ENCODE measurements at places on chromosomes 4 and X.

DNA sequence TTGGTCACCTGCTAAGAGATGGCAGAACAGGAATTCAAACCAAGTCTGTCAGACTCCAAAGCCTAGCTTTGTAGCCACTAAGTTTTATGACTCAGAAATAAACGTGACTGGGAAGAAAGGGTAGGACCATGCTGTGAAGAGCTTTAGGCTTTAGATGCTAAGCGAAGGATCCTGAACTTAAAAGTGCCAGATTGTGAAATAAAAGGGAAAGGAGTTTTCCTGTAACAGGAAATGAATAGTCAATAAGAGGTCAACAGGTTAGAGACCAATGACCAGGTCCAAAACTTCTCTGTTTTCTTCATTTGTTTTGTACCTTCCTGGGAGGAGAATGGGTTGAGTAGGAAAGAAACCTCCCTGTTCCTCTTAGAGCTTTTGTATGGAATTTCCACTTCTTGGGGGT is 98.8 kb upstream of the EOLA2 start:
- DNase-seq, result no peak

- DNase-seq, result no peak
Measured at GRCh38 chrX:49276207-49276606, 6.6 kb downstream of the PPP1R3F start.

DNA sequence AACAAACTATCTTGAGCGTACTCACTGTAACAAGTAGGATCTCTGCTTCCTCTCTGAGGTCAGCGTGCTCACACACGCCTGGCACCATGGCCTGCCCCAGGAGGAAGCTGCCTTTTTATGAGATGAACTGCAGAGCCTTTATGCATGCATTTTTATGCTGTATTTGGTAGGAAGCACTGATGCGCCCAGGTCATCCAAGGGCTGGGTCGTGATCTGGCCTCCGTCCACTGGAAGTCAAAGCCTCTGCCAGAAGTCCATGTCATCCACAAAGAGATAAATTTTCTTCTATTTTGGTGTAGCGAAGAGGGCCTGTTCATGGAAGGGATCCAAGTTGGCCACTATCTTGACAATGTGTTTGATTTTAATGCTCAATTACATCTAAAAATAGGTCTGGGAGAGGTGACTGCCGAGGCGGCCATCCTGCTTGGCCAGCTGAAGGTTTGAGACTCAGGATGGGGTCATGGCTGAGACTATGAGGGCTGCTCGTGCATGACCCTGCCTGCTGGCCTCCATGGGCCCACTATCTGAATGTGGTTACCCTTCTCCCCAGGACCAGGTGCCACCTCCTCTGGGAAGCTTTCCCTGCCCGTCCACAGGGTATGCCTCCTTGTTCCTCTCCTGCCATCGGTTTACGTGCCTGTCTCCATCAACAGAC is 50.3 kb downstream of the HTRA3 start:
- no peak for DNase-seq

GRCh38 chr4:4631150-4631549 is 89.3 kb upstream of the STX18 start:
- no peak for DNase-seq

DNA sequence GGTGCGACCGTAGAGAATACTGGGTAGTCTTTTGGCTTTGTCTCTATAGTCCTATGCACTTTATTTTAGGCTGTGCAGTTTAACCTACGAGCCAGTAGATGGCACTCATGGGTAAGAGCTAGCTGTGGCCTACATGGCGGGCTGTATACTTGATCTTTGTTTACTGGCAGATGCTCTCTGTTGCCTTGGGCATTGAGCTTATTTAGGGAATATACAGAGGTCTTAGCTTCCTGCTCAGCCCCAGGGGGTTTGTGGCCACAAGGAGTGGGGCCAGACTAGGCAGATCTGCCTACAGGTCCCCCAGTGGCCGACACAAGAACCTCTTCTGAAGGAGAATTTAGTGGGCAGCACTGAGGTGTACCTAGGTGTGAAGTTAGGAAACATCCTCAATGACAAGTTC is 227.6 kb upstream of the HDX start:
- DNase-seq, result no peak

- DNase-seq, result no peak
Measured at GRCh38 chrX:139382529-139382928, 148.0 kb upstream of the F9 start.

DNA sequence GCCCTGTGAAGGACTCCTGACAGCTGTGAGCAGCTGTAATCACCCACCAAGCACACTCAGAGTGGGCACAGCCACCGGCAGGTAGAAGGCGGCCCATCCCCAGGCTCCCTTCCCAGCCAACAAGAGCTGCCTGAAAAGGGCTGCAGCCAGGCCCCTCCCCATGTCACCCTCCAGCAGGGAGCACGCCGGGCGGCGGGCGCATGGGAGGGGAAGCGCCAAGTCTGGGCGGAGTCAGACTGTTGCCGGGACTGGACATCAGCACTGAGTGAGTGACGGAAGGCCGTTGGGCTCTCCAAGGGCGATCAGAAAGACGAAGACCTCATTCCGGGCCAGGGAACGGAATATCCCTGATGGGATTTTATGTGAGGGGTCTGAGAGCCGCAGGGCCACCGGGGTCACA is 82.1 kb downstream of the PPP2R2C start:
- DNase-seq, result no peak

DNA sequence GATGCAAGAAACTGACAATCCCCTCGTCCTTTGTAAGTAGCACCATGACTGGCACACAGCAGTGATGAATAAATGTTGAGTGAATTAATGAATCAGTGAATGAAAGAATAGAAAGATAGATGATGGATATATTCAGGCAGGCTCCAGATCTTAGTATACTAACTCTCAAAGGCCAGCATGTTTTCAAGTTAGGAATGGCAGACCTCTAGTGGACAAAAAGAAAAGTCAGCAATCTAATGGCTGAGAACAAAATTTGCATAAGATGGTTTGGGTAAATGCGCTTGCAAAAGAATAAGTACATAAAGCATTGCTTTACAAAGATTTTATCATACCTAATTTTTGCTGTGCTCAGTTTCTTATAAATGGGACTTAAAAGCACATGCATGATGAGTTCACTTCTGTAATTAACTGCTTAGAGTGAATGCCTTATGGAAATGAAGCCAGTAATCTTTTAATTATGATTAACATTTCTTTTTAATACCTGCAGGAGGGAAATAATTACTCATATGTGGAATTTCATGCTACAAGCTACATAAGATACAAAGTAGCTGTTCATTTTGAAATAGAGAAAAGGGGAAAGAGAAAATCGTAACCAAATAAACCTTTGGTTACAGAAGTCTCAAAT is 126.9 kb upstream of the GPRIN3 start:
- DNase-seq, result no peak

DNA sequence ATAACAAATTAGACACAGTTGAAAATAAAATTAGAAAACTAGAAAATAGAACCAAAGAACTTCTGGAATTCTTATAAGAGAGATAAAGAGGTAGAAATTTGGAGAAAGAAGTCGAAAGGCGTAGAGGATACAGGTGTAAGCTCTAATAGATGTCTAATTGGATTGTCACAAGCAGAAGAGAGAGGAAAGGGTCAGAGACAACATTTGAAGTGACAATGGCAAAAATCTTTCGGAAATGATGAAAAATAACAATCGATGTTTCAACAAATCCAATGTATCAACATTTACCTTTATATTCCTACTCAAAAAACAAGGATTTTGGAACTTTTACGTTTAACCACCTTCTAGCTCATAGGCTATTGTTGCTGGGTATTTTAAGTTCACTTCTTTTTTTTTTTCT is 3.8 kb downstream of the CXCL8 start:
- no peak for DNase-seq
